ENCODE measurements at places on chromosomes 11 and 22.
A peak's percentile ranks its signal among the peaks of the same experiment; 100 is the strongest.

GRCh38 chr11:66068154-66068821 is 1.8 kb upstream of the PACS1 start:
- DNase-seq, result peak; percentile 47

- DNase-seq, result no peak
Measured at GRCh38 chr11:112024178-112024772, 933 bp upstream of the DLAT start.

GRCh38 chr11:134751031-134751585 is 339.1 kb upstream of the B3GAT1 start:
- no peak for DNase-seq

- DNase-seq, result no peak
Measured at GRCh38 chr22:23581260-23581650, 1.2 kb upstream of the IGLL1 start.

DNA sequence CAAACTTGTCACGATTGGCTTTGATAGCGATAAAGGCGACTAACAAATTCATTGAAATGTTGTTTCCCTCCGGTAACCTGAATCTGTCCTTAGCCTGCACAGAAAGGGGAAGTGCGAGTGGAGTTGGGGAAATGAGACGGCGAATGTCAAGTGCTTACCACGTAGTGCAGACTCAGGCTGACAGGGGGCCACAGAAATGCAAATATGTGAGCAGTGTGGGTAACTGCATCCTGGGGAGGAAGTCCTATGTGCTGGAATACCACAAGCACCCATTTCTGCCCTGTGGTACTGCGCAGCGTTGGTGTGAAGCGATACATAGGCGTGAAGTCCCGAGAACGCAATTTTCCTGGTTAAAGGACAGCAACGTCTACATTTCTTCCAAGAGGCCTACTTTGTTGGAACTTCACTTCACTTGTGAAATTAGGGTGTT is 869 bp upstream of the EIF4ENIF1 start:
- DNase-seq, result peak; percentile 29

GRCh38 chr11:92978271-92979111 is 9.0 kb downstream of the MTNR1B start:
- DNase-seq, result peak; percentile 85

GRCh38 chr11:36012455-36012854 is 68.6 kb downstream of the LDLRAD3 start:
- no peak for DNase-seq

DNA sequence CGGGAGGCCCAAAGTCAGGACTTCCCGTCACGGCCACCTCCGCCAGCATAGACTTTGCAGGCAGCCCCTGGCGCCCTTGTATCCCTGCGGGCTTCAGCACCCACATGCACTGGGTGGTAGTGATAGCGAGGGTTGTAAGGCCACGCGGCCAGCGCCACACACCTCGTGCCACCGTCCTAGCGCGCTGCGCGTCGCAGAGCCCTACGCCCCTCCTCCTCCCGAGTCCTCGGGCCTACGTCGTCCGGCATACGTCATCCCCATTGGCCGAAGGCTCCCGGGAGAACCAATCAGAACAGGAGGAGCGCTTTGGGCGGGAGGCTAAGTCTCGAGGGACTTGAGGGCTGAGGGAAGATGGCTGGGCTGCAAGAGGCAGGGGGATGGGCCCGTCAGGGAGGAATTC is 1.3 kb upstream of the BTBD18 start:
- no peak for DNase-seq

DNA sequence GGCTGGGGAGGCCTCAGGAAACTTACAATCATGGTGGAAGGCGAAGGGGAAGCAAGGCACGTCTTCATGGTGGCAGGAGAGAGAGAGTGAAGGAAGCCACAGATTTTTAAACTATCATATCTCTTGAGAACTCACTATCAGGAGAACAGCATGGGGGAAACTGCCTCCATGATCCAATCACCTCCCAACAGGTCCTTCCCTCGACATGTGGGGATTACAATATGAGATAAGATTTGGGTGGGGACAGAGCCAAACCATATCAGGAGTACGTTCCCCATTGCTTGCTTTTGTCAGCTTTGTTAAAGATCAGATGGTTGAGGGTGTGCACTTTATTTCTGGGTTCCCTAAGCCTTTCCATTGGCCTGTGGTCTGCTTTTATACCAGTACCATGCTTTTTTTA is 53.7 kb upstream of the E2F8 start:
- DNase-seq, result no peak

GRCh38 chr22:44347549-44347948 is 34.8 kb upstream of the SHISAL1 start:
- no peak for DNase-seq

- no peak for DNase-seq
Measured at GRCh38 chr22:50701428-50702154, 29.0 kb downstream of the SHANK3 start.

DNA sequence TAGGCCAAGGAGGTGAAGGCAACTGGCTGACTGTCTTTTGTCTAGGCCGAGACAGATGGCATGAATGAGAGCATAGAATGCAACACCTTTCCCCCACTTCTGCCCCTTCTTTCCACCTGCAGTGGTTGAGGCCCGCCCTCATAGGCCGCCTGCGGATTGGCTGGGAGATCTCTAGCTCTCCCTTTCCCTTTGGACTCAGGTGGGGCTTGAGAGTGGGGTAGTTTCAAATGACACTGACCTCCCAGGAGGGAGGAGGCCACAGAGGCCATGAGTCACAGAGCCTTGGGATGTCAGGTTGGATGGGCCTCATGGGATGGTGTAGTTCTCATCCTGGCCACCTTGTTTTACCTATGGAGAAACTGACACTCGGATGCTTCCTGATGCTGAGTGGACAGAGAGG is 9.1 kb downstream of the MICAL2 start:
- DNase-seq, result no peak

- no peak for DNase-seq
Measured at GRCh38 chr22:43543522-43544288, 131.9 kb downstream of the MPPED1 start.

DNA sequence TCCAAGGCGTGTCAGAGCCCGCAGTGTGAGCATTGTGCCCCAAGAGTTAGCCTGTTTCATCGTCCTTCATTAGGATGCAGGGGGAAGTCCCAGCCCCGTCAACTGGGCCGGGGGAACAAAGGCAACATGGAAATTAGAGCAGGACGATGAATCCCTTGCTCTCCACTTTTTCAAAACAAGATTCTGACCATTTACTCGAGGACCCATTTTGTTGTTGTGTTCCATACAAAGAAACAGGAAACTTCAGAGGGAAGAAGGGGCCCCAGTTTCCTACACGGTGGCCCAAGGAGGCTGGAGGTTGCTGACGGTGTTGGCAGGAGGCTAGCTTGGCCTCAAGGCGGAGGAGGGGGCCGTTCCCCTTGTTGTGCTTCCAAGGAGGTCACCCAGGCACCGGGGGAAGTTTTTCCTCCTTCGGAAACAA is 44.0 kb upstream of the SLC1A2 start:
- no peak for DNase-seq

DNA sequence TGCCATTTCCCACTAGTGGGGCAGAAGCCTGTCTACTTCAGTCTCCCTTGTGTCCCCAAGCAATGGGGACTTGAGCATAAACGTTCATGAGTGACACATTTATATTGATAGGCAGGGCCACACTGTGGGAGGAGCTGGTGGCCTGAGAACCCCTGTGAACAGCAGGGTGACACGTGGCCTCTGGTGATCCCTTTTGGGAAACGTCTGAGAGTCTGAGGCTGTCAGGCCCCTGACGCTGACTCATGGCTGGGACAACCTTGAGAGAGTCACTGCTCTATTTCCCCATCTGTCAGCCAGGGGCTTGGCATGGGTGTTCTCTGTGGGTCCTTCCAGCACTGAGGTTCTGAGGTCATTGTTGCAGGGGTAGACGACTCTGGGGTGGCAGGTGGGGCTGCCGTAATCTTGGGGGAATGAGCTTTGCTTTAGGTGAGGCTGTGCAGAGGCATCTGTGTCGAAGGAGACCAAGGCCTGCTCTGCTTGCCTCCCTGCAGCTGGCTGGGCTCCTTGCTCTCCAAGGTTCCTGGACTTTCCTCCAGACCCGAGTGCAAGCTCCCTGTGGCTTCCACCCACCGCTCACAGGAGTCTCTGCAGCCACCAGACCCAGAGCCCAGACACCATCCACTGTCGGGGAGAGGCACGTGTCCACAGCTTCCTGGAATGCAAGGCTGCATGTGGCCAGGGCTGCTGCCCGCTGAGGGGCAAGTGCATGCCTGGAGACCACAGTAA is 54.7 kb downstream of the SMIM38 start:
- DNase-seq, result no peak

DNA sequence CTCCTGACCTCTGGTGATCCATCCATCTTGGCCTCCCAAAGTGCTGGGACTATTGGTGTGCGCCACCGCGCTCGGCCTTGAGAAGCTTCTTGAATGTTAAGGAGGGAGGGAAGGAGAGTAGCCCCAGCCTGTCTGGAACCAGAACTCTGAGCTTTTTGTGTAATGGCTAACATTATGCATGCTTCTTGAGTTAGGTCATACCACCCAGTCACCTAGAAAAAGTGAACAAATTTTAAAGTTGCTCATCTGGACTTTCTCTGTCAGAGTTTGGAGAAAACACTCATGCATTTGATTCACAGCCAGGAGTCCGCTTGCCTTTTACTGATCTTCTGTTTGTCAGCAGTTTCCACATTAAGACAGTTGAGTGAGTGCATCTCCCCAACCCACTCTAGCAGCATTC is 82.1 kb downstream of the PPP6R3 start:
- DNase-seq, result no peak
